ENCODE measurements at places on chromosomes 12 and 14.

- no peak for DNase-seq
These were observed 21.9 kb upstream of the PPP2R5C start for GRCh38 chr14:101739446-101740141.

DNA sequence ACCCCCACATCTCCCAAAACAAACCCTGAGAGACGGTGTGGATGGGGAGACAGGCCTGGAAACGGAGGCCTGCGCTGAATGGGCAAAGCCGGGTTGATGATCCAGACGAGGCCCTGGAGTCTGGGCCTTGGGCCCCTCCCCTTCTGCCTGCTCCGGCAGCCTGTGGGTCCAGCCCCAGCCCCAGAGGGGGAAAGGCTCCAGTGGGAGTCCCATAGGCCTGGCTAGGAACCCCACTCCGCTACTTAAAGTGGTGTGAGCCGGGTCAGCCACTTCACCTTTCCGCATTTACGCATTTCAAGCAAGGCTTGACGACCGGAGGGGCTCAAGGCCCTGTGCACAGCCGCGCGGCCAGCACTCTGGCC lies 695 bp upstream of the TNFAIP2 start:
- DNase-seq, result no peak

GRCh38 chr14:30521899-30522736 lies 36.8 kb upstream of the G2E3 start:
- DNase-seq, result no peak

DNA sequence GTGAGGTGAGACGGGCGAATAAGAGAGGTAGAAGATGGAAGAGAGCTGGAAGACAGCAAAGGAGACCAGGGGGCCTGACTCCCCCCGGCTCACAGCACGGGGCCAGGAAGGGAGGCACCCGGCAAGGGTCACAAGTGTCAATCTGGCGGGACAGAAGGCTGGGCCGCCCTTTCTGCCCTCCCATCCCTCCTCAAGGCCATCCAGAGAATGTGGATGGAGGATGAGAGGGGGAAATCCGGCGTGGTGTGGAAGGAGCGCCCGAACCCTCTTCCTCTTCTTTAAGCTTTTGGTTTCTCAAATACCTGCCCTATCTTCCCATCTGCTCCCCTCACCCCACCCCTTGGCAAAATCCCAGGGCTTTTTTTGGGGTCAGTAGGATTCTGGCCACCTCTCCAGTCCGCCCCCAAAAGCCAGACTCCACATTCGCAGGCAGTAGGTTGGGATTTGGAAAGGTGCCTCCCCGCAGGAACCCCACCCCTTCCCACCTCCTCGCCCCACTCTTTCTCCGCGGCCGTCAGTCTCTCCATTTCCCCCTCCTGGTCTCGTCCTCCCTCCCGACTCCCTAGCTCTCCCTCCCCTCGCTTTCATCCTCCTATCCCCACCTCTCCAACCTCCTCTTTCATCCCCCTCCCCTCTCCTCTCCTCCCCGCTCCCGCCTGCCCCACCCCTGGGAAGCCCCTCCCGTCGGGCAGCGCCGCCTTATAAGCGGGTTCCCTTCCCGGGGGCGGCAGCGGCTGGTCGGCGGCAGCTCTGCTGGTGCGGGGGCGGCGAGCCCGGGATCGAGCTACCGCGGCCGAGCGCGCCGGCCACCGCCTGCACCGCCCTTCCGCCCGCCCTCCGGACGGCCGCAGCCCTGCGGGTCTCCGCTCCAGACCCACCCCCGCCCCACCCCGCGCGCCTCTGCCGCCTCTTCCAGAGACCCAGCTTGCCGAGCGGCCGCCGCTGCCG lies at the start of gene PTMS:
TSS of gene PTMS (plus strand) at position 730 of the 948 bp plus-strand sequence. CDS start 343 bp downstream, outside the sequence.
- DNase-seq, result no peak

GRCh38 chr12:122420471-122421162 lies 1.9 kb downstream of the CLIP1 start:
- no peak for DNase-seq

- no peak for DNase-seq
These were observed 13.6 kb downstream of the MED13L start for GRCh38 chr12:116263844-116264243.

- no peak for DNase-seq
These were observed 10.8 kb downstream of the TGFB3 start for GRCh38 chr14:75970989-75971388.

- DNase-seq, result no peak
These were observed 20.3 kb upstream of the SINHCAF start for GRCh38 chr12:31346267-31346666.

DNA sequence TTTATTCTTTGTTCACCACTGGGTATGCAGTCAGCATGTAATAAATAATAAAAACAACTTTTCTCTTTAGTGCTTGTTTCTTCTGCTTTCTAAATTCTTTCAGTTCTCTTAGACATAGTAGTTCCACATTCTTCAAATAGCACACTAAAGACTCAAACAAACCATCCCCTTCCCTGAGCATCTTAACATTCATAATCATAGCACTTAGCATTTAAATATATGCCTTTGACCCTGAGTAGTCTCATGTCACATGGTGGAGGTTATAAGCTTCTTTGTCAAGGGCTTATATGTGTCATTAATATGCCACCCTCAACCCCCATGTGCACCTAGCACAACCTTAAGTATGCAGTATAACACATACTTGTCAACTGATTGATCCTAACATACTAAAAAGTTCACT lies 212.7 kb downstream of the PHLDA1 start:
- no peak for DNase-seq

DNA sequence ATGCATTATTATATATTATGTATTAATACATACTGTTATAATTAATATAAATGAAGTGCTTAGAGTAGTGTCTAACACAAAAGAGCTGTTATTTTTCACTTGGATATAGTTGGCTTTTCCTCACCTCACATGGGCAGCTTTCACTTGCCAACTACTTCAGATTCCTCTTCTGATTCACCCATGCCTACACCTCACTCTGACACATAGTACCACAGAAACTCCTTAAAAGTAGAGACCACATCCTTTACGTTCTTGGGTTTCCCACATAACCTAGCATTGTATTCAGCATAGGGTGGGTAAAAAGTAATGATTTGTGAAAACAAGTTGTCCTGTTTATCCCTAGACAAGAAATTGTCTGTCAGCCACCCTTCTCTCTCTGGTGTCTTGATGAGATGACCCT lies 61.0 kb downstream of the DIO2 start:
- DNase-seq, result no peak

- DNase-seq, result no peak
These were observed 70.1 kb downstream of the GSC start for GRCh38 chr14:94699831-94700230.

GRCh38 chr12:144650-145284 lies 69.2 kb downstream of the SLC6A12 start:
- no peak for DNase-seq

DNA sequence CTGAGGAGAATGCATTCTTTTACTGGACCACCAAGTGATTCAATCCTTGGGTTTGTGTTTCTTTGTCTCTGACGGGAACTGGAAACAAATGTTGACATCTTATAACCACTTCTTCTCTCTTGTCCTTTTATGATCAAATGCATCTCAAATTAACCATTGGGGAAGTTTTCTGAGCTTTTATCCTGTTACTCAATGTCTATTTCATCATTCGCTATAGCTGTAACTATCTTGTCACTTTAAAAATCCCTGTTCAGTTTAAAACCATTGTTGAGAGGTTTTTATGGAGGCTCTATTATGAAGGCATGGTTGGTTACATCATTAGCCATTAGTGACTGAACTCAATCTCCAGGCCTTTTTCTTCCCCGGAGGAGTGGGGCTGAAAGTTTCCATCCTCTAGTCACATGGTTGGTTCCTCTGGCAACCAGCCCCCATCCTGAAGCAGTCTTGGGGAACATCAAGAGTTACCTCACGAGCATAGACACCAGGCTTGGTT lies 2.7 kb upstream of the CLEC6A start:
- DNase-seq, result no peak

DNA sequence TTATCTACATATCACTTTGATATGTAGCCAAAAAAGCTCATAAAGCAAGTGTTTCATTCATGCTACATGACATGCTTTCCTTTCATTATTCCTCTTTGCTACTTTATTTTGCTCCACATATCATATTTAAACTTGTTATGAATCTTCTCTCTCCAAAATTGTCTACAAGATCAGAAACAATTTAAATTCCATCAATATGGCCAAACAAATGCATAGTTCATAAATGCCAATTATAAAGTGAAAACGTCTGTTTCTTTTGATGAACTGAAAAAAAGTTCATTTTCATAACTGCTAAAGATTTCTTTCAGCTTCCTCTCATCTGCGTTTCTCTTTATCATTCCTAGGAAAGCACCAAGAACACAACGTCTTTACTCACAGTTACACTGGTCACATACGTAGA lies 22.8 kb downstream of the USP44 start:
- DNase-seq, result no peak

GRCh38 chr12:125453751-125454150 lies 388.5 kb downstream of the AACS start:
- no peak for DNase-seq
